H4 (cell line): ENCODE measurements at places on chromosomes 12 and 14.
A peak's percentile ranks its signal among the peaks of the same experiment; 100 is the strongest.

DNA sequence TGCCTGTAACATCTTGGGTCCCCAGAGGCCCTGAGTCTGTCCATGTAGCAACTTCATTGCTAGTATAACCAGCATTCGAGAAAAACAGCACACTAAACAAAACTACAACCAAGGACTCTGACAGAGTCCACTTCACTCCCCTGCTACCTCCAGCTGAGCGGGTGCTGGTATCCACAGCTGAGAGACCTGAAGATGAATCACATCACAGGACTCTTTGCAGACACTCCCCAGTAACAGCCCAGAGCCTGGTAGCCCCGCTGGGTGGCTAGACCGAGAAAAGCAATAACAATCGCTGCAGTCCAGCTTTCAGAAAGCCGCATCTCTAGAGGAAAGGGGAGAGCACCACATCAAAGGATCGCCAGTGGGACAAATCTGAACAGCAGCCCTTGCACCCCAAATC is 9.0 kb upstream of the IQSEC3 start:
- DNase-seq = no peak

DNA sequence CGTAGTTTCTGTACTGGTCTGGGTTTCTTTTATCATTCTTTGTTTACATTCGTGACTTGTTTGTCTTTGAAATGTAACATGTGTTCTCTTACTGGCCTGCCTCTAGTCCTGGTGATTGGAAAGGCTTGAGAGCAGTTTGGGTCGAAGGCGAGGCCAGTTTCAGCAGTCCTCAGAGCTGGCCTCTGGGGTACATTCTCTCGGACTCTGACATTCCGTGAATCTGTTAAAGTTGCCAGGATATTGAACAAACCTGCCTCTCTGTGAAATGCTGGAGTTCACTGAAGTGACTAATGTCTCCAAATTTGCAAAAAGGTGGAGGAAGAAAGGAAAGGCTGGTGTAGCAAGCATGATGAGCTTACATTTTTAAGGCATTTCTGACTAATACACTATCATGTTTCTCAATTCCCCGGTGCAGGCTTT is 1.5 kb downstream of the PLEKHA5 start:
- peak; percentile 30 for DNase-seq

- peak; percentile 87 for DNase-seq
Observed at GRCh38 chr12:12266873-12267741, at the start of gene LRP6. TSS of gene LRP6 (minus strand) at chr12:12267044. CDS start at chr12:12266735, 309 bp downstream.

DNA sequence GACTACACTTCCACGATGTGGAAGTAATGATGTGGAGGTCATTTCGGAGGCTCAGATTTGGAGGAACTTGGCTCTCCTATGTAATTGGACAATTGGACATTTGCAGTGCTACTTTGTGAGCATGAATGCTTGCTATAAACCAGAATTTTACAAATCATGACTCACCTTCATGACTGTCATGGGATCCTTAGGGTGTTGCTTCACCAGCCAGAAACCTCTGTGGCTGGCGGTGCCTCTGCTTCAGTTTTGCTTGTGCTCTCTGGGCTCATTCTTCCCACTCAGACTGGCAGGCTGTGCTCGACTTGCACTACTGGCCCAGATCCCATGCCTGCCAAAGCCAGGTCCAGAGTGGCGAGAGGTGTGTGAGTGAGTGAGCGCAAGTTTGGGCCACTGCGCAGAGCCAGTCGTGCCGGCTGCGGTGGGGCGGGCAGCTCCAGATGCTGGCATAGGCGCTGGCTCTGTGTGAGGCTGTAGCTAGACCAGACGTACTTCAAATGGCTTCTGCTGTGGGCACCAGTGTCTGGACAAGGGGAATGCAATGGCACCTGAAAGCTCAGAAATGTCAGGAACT is 387.8 kb downstream of the AEBP2 start:
- no peak for DNase-seq

DNA sequence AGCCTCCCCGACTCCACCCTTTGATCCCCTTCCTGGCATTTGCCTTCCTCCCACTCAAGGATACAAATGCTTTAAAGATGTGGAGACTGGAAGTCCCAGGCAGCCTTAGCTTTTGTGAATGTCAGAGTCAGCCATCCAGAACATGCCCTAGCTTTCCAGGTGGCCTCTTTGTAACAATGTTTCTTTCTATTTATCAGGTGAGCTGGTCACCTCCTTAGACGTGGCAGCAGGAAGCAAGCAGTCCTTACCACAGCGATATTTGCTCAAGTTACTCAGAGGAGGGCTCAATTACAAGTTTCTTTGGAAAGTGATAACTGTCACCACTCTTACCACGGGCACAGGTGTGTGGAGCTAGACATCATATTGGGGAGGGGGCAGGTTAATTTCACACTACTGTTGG is 4.9 kb downstream of the GALNT6 start:
- DNase-seq = no peak

DNA sequence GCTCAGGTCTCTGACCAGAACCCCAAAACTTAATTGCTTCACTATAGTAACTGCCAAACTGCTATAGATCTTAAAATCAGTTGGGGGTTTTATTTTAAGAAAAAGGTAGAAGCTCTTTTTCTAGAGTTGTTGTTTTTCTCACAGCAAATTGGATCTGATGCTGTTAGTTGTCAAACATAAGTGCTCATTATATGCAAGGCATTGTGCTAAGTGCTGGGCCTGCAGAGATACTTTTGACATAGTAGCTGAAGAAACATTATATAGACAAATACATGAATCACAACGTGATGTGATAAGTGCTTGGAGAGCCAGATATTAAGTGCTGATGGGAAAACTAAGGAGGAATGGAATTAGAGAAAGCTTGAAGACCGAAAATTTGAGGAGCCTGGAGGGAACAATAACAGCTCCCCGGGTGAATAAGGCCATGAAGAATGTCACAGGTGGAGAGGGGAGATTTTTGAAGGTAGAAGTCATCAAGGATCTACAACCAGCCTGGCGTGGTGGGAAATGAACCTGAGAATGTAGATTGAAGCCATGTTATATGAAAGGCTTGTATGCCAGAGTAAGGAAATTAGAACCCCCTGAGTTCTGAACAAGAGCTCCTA is 126.5 kb downstream of the DYRK2 start:
- no peak for DNase-seq

DNA sequence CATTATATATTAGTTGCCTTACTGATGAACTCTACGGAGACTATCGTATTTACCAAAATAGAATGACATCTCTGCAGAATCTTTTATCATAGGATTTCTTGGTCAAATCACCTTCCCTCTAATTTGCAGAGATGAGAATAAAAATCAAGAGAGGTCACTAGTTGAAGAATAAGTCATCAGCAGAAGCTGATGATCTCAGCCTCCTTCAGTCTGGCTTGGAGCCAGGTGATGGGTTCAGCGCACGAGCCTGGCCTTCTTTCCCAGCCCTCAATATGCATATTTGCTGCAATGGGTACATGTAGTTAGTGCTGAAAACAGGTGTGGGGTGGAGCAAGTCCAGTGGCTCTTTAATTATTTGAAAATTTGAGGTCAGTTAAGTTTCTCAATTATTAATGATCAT is 19.2 kb upstream of the EMP1 start:
- DNase-seq = no peak

DNA sequence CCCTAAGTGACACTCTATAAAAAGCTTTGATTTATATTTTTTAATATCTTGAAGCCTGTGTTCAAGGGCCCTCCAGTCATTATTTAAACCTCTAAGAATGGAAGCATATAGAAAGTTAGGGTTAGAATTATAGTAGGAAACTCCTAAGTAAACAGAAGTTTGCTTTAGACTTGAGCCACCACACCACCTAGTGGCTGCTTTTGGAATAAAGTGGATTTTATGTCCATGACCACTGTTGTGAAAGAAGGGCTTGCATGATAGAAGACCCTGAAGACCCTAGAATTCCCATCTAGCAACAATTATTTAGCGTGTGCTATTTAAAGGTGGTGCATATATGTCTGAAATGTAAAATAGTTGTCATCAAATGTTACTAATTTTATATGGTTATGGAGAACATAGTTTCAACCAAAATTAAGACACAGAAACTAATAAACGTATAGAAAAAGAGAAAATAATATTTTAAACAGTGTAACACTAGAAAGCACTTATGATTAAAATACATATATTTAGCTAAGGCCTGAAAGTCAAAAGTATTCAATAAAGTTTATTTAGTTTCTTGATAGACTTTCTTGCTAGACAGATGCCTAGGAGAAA is 21.3 kb downstream of the LRRIQ1 start:
- DNase-seq = peak; percentile 33
